ENCODE measurements at places on chromosomes 2 and 18.

GRCh38 chr2:205996161-205996560 is 89.8 kb downstream of the INO80D start:
- no peak for DNase-seq

DNA sequence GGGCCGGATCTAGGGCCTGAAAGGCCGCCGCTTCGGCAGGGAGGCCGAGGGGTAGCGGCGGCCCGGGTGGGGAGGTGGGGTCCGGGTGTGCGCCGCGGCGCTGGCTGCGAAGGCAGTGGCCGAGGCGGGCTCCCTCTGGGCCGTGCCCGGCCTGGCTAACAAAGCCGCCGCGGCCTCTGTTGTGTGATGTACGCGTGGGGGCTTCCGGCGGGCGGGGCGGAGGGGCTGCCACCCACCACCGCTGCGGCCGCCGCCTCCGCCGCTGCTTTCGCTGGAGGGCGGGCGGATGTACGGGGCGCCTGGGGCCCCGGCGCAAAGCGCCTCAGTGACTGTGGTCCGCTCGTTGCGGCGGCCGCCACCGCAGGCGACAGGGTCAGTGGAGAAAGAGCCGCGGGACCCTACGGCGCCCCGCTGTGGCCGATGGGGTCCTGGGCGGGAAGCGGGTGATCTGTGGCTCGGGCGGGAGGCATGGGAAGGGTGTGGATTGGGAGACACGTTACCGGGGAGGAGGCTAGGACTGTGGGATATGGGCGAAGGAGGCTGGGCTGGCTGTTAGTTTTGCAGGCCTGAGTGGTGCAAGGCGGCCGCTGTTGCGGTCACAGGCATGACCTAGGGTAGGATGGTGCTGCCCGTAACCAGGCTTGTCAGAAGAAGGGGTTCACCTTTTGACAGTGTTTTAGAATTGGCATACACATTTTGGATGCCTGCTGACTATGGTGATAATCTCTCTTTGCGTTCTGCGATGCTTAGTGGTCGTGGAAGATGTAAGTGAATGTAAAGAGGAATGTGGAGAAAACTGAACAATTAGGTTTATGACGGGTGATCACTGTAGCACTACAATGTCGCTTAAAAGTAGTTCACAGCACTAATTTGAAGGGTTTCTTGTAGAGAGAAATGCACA is 662 bp downstream of the BZW1 start:
- DNase-seq = peak; percentile 72

DNA sequence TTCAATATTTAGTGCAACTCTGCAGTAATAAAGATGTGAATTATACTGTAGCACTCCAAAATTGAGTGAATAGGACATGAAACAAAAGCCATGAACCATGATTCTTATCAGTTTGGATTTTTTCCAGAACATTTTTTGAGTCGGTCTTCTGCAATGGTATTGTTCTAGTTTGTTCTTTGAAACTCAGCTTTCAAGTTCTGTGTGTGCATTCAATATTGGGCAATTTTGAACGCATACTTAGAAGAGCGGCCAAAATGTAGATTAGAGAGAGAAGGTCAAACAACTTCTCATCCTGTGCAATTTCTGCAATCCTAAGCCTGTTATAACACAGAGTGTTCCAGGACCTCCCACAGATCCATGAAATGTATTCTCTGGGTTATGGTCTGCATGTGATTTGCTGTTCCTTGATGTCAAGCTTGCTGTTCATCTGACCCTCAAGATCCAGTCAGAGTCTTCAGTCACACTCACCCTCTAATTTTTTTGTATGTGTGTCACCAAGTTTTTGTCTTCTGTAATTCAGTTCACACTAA is 48.3 kb downstream of the TSPYL6 start:
- no peak for DNase-seq

- no peak for DNase-seq
Measured at GRCh38 chr18:527146-527545, 26.6 kb upstream of the COLEC12 start.

GRCh38 chr2:197011801-197012641 is 85.5 kb upstream of the PGAP1 start:
- DNase-seq = peak; percentile 55

- DNase-seq = peak; percentile 74
Measured at GRCh38 chr2:201432038-201432620, 19.1 kb downstream of the TRAK2 start.

- no peak for DNase-seq
Measured at GRCh38 chr18:58097121-58097906, 53.3 kb downstream of the NEDD4L start.

DNA sequence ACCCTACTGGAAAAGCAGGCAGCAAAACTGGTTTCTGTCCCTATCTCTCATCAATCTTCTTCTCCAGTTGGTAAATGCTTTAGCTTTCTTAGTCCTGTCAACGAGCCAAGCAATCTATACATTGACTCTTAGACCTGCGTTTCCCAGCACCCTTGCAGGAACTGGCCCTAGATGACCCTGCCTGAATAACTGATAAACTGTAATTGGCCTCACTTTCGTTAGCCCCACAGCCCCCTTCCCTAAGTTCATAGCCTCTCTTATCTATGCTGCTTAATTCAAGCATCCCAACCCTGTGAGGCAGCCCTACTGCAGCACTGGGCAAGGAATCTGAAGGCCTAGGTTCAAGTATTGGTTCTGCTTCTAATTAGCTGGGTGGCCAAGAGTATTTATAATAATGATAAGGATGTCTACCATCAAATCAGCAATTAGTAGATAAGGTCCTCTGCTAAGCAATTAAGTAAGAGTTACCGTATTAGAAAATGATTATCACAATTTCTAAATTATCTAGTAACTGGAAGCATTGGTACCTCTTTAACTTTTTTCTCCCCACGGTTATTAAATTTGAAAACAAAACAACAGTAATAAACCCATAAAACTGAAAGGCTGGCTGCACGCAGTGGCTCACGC is 86.4 kb upstream of the RMDN2 start:
- DNase-seq = no peak

DNA sequence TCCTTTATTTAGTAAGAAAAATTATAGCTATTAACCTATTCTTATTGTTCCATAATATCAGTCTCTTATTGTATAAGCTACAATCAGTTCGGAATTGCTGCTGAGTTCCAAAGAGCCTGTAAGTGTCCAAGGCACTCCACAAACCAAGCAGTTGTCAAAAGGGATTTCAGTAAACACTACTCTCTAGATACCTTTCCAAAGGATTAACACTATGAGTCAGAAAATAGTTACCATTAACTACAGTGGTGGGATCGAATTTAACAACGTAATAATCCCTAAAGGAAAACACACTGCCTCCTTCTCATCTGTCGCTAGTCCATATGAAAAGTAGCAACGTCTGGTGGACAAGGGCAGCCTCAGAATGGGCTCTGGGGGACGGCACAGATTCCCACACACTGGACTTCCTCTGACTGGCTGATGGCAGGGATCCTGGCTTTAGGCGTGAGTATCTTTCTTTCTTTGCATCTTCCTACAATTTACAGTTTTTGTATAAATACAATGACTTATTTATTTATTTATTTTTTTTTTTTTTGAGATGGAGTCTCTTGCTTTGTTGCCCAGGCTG is 8.8 kb downstream of the TGFBRAP1 start:
- DNase-seq = no peak

DNA sequence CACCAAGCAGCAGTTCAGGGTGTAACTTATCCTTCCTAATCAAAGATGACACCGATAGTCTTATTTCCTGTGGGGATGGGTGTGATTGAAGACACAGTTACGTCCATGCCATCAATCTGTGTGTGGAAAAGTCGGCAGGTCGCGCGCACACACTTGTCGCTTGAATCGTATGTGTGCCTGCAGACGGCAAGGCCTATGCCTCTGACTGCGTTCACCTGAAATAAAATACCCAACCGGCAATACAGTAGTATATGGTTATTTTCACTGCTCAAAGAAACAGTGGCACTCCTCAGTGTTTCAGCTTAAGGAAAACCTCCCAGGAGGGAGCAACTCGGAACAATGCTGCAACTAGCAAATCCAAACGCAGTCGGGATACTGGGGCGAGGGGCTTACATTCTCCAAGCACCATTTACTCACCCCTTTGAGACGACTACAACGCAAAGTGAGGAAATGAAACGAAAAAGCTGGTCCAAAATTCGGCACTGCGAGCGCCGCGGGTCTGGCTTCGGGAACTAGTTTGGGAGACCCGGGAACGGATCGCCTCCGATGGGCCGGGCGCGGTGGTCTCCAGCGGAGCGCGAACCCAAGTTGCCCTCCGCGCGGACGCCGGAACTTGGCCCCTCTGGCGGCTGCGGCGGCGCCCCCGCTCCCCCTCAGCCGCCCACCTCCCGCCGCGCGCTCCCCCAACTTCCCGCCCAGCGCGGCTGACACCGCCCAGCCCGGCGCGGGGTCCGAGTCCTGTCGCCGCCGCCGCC is 675 bp downstream of the PRKD3 start:
- DNase-seq = peak; percentile 40

- DNase-seq = no peak
Measured at GRCh38 chr2:219169930-219170654, at the start of gene SLC23A3. Gene SLC23A3 (minus strand): TSS chr2:219170029. CDS start chr2:219169984, 45 bp downstream.

DNA sequence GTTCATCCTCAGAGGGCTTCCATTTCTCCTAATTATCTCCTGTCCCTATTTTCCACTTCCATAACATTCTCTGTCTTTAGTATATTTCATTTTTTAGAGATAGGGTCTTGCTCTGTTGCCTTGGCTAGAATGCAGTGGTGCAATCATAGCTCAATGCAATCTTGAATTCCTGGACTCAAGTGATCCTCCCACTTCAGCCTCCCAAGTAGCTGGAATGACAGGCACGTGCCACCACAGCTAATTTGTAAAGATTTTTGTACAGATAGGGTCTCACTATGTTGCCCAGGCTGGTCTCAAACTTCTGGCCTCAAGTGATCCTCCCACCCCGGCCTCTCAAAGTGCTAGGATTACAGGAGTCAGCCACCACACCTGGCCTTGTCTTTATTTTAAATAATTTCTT is 589.0 kb downstream of the ZEB2 start:
- DNase-seq = no peak

GRCh38 chr2:228689053-228689452 is 507.6 kb upstream of the SPHKAP start:
- peak; percentile 20 for DNase-seq

DNA sequence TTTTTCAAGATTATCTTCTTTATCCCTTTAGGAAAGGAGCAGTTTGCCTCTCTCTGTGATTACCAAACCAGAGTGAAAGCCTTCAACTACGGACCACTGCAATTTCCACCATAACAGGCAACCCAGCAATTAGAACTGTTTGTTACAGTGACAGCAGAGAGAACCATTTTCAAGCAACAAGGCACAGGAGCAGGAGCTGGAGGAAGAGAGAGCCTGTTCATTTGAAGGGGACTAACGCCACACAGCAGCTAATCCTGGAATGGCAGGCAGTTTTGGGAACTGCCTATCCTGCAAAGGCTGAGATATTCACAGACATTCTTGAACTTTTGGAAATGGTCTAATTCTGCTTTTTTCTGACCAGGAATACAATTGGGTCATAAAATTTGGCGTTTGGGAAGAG is 1541.9 kb upstream of the PIK3C3 start:
- peak; percentile 62 for DNase-seq

GRCh38 chr2:113901943-113902342 is 12.1 kb downstream of the ACTR3 start:
- no peak for DNase-seq

GRCh38 chr2:183232161-183232865 is 108.1 kb downstream of the NUP35 start:
- peak; percentile 2 for DNase-seq

- no peak for DNase-seq
Measured at GRCh38 chr2:240583774-240584173, 2.8 kb upstream of the CAPN10 start.

DNA sequence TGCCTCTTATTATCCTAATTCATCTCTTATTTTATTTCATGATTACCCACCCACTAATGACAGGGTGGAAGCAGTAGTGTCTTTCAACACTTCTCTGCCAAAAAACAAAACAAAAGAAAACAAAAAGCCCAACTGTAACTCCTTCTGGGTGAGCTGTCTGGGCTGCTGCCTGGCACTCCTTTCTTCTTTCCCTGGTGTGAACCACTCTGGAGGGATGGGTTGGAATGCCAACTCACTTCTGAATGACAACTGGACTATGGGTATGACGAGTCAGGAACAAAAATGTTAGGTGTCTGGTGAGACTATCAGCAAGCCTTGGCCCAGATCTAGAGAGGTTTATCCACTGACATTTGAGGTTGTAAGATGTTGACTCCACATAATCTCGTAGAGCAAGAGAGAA is 88.3 kb upstream of the ITGB6 start:
- DNase-seq = peak; percentile 77

GRCh38 chr2:15799432-15799827 is 140.9 kb upstream of the MYCN start:
- DNase-seq = peak; percentile 42

DNA sequence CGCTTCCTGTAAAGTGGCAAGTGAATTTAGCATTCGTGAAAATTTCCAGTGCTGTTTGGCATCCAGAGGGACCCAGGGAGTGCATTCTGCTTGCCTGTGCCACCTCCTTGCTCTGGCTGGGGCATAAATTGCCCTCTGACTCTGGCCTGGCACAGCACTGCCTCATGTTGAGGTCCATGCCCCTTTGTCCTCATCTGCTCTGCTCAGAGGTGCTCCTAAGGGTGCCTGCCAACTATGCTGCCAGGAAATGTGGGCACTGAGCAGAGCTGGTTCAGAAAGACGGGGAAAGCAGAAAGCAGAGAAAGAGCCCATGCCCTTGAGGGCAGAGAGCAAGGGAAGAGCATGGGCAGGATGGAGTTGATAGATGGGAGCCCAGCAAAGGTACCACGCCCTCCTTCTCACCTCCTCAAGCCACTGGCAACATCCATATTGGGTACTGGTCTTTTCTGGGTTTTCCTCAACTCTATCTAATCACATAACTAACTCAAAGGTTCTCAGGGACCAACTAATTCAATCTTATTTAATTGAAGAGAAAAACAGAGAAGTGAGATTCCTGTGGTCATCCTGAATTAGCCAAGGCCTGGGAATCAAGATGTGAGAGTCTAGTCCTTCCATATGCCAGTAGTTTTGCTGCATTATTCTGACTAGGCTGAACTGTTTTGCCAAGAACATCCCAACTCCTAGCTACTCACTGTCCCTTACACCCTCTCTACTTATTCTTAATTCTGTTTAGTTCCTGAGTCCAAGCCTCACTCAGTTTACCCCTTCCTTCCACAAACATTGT is 441.5 kb upstream of the TNP1 start:
- DNase-seq = no peak

- DNase-seq = no peak
Measured at GRCh38 chr2:75361486-75361885, 162.2 kb upstream of the TACR1 start.

DNA sequence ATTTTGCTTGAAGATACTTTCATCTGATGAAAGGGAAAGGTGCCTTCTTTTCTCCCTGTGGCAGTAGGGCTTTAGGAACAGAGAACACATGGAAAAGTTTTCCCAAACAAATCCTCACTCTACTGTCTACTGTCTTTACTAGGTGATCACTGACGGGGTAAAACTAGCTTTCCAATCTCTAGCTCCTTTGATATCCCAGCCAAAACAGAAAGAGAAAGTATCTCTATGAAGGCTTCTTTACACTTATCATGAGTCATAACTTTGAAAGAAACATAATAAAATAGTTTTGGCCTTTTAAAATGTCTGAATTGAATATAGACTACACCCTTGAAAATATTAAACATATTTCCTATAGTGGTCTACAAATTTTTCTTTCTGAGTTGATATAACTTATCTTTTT is 214.5 kb downstream of the DSEL start:
- DNase-seq = peak; percentile 19

GRCh38 chr2:226977775-226978190 is 141.9 kb downstream of the RHBDD1 start:
- peak; percentile 75 for DNase-seq

Measured in epithelial cell of esophagus (primary cell).